Stimulated activated naive CD4-positive, alpha-beta T cell (primary cell): ENCODE measurements at places on chromosomes 11 and 22.

- DNase-seq: no peak
These were observed 23.6 kb upstream of the ME3 start for GRCh38 chr11:86696004-86696403.

DNA sequence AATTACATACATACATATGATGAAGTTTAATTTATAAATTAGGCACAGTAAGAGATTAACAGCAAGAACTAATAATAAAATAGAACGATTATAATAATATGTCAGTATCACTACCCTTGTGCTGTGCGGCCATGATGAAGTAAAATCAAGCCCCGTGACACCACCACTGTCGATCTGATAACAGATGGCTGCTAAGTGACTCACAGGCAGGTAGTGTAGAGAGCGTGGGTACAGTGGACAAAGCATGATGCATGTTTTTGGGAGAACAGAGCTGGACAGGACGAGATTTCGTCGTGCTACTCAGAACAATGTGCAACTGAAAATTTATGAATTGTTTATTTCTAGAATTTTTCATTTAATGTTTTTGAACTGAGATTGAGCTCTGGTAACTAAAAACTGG lies 108.4 kb upstream of the TIMP3 start:
- DNase-seq: no peak

DNA sequence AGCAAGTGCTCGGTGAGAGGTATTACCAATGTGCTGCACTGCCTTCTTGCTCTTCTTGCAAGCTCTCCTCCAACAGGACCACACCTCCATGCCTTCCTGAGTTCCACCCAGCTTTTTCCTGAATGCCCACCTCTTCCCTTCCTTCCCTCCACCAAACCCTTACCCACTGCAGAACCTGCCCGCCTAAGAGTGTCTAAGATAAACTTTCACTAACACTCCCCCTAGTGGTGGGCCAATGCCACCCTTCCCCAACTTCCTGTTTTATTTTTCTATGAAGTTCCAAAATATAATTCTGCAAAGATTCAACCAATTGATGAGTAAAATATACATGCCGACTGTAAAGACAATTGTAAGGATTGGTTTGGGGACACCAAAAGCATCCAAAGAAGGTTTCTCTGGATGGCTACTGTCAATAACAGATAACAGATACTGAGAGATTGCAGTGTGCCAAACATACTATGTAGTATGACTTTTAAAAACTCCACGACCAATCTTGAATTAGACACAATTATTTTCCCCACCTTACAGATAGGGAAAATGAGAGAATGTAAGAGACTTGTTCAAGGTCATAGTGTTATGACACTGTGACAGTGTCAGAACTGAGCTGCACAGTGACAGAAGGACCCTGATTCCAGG lies 38.6 kb upstream of the BMAL1 start:
- peak; percentile 7 for DNase-seq

DNA sequence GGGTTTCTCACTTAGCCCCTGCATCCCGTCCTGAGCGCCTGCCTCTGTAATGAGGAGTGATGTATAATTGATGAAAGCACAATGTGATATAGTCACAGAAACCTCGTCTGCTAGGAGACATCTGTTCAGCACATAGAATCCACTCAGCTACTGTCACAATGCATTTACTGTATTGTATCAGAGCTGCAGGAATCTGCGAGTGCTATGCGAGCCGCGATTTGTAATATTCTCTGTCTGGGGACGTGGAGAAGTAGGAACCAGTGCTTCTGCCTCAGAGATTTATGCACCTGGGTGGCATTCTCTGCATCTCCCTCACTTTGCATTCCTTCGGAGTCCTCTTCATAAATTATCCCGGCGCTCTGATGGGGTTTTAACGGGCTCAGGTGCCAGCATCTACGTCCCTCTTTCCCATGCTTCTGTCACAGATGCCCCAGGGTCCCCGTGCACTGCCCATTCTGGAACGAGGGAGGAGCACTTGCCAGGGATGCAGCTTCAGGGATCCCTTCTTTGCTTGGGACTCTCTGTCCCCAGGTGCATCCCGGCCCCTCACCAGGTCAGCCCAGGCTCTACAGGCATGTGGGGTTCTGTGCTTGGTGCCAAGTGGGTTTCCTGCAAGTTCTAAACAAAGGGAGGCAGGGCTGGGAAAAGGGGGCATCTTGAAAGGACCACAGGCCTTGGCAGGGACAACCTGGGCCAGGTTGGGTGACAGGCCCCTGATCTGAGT lies 205.5 kb downstream of the DSCAML1 start:
- DNase-seq: no peak

DNA sequence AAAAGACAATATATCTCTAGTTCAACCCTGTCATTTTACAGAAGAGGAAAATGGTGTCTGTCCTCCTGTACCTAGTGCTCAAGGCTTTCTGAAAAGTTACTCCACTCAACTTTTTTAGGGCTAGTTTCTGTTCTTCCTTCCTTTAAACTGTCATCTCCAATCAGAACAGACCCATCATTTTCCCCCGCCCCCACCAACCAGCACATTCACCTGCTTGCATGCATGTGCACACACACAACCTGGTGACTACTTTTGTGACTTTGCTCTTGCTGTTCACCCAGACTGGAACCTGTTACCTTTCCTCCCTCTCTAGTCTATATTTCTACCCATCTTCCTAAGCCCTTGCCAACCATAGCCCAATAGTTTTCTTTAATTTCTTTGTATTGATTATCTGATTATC lies 5.6 kb downstream of the FBXO7 start:
- DNase-seq: no peak

DNA sequence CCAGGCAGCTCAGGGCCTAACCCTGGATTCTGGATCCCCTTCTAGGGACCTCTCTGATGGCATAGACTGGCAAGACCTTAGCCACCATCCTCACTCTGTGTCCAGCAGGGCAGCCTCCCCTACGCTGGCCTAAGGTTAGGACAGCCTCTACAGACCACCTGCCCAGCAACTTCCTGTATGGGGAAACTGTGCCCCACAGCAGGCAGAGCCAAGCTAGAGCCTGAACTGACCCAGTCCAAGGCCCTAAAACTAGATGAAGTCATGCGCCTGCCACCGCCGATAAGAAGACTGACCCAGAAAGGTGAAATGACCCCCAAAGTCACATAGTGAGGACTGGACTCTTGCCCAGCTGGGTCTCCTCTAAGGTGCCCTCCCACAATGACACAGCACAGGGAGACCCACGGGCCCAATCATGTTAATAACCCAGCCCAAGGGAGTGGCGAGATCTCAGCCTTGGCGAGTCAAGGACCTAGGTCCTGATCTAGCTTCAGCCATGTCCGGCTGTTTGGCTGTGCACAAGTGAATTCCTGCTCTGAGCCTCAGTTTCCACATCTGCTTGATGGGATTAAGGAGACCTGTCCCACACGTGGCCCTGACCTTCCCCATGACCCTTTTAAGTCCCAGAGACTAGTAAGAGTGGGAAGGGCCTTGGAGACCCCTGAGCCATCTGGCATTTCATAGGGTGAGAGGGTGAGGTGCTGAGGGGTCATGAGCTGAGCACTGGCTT lies 17.6 kb downstream of the STARD10 start:
- DNase-seq: no peak

- no peak for DNase-seq
These were observed 34.2 kb downstream of the DNHD1 start for GRCh38 chr11:6531267-6531752.

DNA sequence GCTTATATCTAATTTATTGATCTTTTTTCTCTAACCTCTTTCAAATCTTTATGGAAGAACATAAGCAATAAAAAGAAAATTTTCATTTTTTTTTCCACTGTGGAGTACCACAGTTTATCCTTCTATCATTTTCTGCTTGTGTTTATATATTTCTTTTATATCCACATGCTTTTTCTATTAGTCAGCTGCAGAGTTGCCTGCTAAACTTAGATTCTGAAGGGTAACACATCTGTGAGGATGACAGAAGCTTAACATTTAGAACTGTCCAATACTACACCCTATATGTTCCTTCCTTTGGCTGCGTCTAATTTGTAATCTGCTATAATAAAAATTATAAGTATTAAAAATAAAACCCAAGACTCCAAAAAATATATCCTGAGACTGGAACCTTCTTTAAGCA lies 20.8 kb downstream of the CCDC90B start:
- no peak for DNase-seq

DNA sequence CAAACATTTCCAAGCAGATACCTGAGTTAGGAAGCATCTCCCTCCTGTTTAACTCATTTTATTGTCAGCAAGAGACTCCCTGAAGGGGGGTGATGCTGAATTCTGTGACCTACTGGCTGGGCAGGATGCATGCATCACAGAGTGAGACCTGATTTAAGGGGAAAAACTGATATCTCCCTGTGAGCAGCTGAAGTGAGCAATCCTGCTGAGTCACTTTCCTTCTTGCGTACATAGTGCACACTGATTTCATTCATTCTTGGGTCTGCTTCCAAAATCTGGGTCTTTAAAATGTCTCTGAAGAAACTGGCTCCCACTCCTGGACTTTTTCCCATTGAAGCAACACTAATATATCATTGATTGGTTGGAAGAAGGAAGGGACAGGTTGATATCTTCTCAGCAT lies 23.3 kb downstream of the P4HA3 start:
- no peak for DNase-seq

DNA sequence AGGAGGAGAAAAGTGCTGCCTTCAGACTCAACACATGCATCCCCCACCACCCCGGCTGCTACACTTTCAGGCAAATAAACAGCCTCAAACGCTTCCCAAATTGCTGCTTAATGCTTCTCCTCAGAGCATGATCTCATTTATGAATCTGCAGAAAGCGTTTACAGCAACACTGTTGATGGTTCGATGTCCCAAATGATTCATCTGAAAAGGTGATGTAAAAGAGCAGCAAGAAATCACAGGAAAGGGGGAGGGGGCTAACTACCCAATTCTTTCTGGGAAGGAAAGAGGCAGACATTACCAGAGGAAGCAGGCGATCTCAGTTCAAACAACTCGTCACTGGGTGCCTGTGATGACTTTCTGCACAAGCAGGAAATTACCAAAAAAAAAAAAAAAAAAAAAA lies 119.6 kb downstream of the TENM4 start:
- DNase-seq: no peak

GRCh38 chr11:88300888-88301487 lies 36.5 kb downstream of the CTSC start:
- no peak for DNase-seq

DNA sequence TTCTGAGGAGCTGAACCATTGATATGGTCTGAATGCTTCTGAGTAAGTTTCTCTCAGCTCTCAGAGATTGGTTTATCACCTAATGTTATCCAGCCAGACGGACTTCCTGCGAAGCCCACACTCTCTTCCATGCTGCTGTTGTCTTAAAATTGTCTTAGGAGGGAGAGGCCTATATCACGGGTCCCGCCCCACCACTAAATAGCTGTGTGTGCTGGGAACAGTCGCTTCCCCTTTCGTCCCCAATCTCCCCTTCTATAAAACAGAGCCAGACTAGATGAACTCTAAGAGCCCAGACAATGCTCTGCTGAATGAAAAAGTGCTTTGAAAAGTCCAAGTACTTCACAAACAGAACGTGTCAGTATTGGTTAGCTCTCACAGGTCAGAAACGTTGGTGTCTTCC lies 81.4 kb upstream of the AKIP1 start:
- DNase-seq: no peak

DNA sequence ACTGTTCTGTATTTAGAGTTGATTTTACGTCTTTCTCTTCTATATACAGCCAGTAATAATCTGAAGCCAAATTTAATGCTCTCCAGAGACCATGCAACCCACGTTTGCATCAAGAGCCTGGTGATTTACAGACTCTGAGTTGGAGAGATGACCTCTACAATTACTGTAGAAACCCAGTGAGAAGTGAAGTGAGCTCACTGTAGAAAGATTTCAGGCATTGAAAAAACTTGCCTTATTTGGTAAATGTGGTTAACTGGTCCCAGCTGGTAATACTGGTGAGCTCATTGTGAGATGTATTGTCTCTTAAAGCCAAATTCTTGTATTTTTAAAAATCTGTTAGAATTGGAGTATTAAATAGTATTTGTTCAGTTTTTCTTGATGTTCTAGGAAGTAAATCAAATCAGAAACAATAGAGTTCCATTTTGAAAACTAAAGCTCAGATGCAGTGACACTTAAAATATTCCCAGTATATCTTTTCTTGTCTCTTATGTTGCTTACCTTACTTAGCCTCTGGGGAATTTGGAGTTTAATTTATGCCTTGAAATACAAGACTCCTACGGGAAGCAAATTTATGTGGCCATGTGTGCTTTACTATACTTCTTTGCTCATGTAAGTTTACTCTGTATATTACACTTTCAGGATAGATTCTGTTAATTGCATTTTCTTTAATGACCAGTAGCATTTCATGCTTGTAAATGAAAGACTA lies 189.9 kb downstream of the ARHGAP42 start:
- DNase-seq: no peak

DNA sequence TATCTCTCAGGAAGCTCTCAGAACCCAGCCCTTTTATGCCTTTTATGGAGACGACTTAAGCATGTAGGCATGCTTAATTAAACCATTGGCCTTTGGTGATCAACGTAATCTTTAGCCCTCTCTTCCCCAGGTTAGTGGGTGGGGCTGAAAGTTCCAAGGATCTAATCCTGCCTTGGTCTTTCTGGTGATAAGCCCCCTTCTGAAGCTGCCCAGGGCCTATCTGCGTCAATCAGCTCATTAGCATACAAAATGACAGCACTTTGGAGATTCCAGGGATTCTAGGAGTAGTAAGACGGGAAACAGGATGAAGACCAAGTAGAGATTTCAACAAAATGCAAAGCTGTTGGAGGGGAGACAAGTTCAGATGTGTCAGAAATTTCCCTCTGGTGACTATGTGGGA lies 3.1 kb downstream of the FAM118A start:
- DNase-seq: no peak

DNA sequence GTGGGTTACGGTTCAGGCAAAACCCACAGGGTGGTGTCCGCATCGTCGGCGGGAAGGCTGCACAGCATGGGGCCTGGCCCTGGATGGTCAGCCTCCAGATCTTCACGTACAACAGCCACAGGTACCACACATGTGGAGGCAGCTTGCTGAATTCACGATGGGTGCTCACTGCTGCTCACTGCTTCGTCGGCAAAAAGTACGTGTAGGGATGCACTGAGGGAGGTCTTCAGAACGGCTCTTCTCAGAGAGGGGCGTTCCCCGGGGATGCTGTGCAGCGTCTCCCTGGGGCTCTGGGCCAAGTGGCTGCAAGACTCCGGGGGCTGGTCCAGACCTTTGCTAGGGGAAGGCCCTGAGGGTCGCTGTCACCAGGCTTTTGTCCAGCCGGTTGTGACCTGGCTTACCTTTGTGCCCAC lies 1.3 kb downstream of the ACR start:
- no peak for DNase-seq

DNA sequence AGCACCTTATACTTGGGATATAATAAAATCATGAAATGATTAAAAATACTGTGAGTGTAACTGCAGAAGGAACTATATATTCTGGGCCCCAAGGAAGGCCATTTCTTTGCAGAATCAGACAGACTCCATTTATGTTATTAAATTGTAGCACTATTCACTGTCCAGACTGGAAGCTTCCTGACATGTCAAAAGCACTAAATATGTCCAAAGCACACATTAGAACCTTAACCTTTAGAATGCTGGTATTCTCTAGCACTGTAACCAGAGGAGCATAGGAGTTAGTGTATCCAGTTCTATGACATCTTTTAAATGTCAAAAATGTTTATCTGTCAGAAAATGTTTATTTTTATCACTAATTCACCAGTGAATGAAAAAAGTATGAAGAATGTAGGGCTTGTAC lies 246.9 kb downstream of the CADM1 start:
- DNase-seq: no peak
